ENCODE measurements at places on chromosomes 2 and 18. TPM values are rescaled to one million over a fixed set of nuclear protein-coding genes. Genes with fewer than 3 reads are reported as not detected.

The GALNT3 gene
- 21.2 TPM for total RNA-seq

The VAMP8 gene
- total RNA-seq = 26.7 TPM

The TNFRSF11A gene
- 0.13 TPM for total RNA-seq

The SULT1C4 gene
- total RNA-seq = 90.4 TPM

The CSRNP3 gene
- total RNA-seq = 1.4 TPM

The ZNF385B gene
- not detected for total RNA-seq

The DTNA gene
- total RNA-seq = 11.7 TPM

The ODC1 gene
- 249 TPM for total RNA-seq

The TET3 gene
- total RNA-seq = 5.9 TPM

The RIT2 gene
- total RNA-seq = not detected

The IL1RL1 gene
- under 0.01 TPM for total RNA-seq

The AOX1 gene
- 1.5 TPM for total RNA-seq

The LONRF2 gene
- 0.49 TPM for total RNA-seq

The GPR17 gene
- total RNA-seq = not detected

The SIX3 gene
- not detected for total RNA-seq

The ADD2 gene
- 5.2 TPM for total RNA-seq

The DNAJC5G gene
- total RNA-seq = not detected

The RNF103 gene
- 9.3 TPM for total RNA-seq

The GPAT2 gene
- under 0.01 TPM for total RNA-seq

The SCN9A gene
- 1.8 TPM for total RNA-seq

The PIGN gene
- 14.2 TPM for total RNA-seq

The PRSS56 gene
- not detected for total RNA-seq

The ASXL3 gene
- total RNA-seq = 0.33 TPM

The TBR1 gene
- not detected for total RNA-seq

The DCDC2C gene
- total RNA-seq = not detected

The FBXO11 gene
- total RNA-seq = 28.1 TPM

The LIMS4 gene
- 3.0 TPM for total RNA-seq

The FHL2 gene
- 398 TPM for total RNA-seq

The STPG4 gene
- total RNA-seq = 0.98 TPM

The DPYSL5 gene
- 0.16 TPM for total RNA-seq

The LYPD6 gene
- total RNA-seq = 2.9 TPM

The MC2R gene
- not detected for total RNA-seq

The FAM124B gene
- total RNA-seq = not detected

The TLX2 gene
- not detected for total RNA-seq

The SOX11 gene
- 10.4 TPM for total RNA-seq

The HOXD9 gene
- total RNA-seq = 5.7 TPM

The CHRNG gene
- not detected for total RNA-seq

The RBMS1 gene
- total RNA-seq = 43.7 TPM

The AMMECR1L gene
- 15.3 TPM for total RNA-seq

The RND3 gene
- total RNA-seq = 72.6 TPM

The TEKT4 gene
- total RNA-seq = not detected

The ALPG gene
- total RNA-seq = not detected

The SRD5A2 gene
- total RNA-seq = not detected

The CHN1 gene
- 10.8 TPM for total RNA-seq

The DNAJB2 gene
- total RNA-seq = 57.0 TPM

The UGT1A3 gene
- total RNA-seq = not detected

The CYTIP gene
- total RNA-seq = 0.38 TPM

The FBXO48 gene
- 0.33 TPM for total RNA-seq

The CCDC148 gene
- 0.38 TPM for total RNA-seq

The TMEFF2 gene
- total RNA-seq = 0.13 TPM

All from mesangial cell (primary cell).